Stimulated activated CD8-positive, alpha-beta memory T cell treated with anti-CD3 and anti-CD28 coated beads, Interleukin-15, amount 100 ng/mL, for 4 hours (primary cell): ENCODE measurements at places on chromosomes 2 and 18.

DNA sequence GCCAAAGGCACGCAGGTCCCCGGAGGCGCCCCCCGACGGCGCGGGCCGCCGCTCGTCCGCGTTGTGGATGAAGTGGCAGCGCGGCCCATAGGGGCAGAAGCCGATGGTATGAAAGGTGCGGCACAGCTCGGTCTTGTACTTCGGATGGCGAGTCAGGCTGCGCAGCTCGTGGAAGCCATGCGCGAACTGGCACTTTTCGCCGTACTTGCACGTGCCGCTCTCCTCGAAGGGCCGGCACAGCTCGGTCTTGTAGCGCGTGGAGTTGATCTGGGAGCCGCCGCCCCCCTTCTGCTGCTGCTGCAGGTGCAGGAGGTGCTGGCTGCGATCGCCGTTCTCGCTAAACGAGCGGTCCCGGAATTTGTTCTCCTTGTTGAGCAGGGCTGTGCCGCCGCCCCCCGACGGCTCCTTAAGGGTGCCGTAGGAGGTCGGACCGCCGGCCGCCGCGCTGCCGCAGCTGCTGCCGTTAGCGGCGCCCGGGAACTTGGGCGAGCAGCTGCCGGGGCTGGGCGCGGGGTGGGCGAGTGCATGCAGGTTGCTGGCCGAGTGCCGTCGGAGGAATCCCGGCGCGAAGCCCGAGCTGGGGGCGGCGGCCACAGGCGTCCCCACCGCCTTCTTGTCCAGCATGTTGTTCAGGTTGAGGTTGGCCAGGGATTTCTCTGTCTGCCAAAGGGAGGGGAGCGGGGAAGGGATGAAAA lies 1.2 kb downstream of the ZFP36L2 start:
- peak; percentile 41 for DNase-seq

DNA sequence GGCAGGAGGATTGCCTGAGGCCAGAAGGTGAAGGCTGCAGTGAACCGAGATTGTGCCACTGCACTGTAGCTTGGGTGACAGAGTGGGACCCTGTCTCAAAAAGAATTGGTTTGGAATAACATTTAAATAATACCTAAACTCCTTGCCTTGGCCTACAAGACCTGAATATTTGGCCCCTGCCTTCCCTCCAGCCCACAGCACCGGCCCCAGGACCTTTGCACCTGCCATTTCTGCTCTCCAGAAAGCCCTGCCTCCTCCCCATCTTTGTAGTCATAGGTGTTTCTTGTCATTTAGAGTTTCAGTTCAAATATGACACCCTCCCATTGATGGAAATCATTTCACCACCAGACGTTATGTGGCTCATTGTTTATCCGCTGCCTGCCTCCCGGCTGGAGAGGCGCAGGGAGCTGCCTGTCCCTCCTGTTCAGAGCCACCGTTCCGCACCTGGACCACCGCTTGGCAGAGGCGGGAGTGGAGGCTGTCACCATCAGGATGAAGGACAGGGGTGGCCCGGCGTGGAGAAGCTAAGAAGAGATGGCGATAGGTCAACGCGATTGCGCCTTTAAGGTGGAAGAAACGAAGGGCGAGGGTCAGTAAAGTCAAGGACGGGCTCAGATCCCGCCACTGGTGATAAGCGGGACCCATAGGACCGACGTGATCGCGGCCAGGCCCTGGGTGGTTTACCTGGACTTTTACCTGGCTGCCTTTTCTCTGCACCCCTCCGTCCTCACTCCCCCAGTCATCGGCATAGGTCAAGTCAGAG lies 638 bp upstream of the LPIN1 start:
- DNase-seq, result no peak

DNA sequence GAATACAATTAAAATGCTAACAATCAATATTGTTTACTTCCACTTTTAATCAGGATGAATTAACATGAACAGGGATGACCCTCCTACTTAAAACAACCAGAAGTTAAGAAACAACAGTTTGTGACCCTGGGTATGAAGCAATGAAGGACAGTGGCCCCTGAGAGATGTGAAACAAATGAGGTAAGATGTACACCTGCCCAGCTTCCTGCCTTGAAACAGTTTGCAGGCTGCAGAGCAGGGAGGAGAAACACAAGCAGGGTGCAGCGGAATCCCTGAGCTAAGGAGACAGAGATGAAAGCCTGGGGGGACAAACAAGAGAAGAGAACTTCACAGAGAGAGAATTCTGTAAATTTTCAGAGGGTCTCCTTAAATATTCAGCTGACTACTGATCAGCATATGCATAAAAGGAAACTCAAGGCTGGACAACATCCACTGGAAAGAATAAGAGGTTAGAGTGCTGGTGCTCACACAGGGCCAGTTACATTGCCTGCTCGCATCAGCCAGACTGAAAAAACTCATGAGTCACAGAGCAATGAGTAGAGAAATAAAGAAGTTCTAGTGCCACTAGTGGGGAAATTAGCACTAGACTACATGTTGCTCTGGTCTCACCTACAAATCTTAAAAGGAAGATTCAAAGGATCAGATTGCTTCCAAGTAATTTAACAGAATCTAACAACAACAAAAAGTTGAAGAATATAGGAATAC lies 106.4 kb downstream of the PID1 start:
- DNase-seq, result no peak

DNA sequence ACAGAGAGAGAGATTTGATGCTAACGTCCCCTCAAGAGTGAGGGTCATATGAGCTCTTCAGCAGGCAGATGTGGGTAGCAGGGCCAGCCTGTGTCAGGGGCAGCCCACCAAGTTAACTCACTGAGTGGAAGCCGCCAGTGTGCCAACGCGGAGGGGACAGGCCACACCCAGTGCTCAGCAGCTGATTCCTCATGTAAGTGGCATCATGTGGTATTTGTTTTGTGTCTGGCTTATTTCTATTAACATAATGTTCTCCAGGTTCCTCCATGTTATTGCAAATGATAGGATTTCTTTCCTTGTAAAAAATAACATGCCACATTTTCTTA lies 4.0 kb downstream of the IMP4 start:
- no peak for DNase-seq

DNA sequence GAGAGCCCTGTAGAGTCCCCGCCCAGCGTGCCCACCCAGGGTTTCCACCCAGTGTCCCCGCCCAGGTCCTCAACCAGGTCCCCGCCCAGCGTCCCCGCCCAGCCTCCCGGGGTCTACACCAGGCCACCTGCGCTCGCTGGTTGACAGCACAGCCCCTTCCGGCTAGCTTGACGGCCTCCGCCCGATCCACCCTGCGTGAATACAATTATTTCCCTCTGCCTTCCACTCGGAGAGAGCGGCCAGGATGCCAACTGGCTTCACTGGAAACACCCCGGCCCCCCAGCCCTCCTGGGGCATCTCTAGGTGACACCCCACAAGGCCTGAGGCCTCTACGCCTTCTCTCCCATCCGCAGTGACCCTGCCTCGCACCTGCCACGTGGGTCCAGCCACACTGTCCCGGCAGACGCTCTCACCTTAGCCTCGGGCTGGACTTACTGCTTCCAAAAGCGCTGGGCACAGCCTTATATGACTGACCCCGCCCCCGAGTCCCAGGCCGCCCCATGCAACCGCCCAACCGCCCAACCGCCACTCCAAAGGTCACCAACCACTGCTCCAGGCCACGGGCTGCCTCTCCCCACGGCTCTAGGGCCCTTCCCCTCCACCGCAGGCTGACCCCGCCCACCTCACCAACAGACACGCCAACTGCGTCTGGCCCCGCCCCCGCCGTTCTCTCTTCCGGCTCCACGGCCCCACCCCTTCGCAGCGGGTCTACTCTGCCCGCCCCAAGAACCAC lies 188.1 kb downstream of the LAMA1 start:
- no peak for DNase-seq

GRCh38 chr18:28189400-28190239 lies 12.7 kb upstream of the CDH2 start:
- DNase-seq, result no peak

GRCh38 chr2:148052687-148053086 lies 31.8 kb downstream of the MBD5 start:
- DNase-seq, result no peak

- no peak for DNase-seq
These were observed 28.7 kb downstream of the NIFK start for GRCh38 chr2:121707920-121708361.

DNA sequence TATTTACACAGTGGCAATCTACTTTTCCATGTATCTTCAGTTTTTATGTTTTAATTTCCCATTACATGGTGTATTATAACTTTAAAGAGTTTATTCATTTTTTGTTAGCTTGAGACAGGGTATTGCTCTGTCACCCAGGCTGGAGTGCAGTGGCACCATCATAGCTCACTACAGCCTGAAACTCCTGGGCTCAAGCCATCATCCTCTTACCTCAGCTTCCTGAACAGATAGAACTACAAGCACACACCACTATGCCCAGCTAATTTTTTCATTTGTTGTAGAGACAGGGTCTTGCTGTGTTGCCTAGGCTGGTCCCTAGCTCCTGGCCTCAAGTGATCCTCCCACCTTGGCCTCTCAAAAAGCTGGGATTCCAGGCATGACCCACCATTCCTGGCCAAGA lies 66.8 kb downstream of the COA5 start:
- no peak for DNase-seq

- peak; percentile 29 for DNase-seq
These were observed 71.7 kb downstream of the NCAPH start for GRCh38 chr2:96407041-96407918.

DNA sequence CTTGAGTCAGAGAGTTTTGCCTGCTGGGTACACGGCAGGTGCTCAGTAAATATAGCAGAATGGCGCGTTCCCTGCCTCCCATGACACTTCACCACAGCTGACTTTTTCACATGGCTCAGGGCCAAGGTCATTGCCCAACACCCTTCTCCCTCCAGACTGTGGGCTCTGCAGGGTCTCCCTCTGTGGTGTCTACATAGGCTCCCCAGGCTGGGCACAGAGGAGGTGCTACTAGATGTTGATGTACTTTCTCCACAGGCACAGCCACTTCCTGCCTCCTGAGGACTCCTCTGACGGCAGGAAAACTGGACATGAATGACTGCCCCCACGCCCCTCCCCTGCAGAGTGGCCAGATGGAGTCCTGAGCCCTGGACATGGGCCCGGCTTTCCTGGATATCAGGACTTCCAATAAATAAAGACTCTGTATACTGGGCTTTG lies 4.2 kb downstream of the CHCHD5 start:
- no peak for DNase-seq

DNA sequence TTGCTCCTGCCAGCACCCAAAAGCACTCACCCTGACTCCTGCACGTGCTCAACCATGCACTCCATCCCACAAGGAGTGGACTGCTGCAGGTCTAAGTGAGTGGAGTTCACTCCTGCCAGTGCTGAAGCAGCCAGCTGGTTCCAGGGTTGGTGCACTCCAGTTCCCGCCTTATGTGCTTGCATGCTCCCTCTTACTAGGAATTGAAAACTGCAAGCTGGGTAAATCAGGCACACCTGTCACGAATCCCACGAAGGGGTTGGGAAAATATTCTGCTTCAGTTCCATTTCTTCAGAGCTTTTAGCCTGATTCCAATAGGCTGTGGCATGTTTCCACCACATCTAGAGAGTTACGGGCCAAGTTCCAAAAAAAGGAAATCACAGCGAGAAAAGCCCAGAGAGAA lies 1365.5 kb upstream of the CHAC2 start:
- DNase-seq, result no peak

DNA sequence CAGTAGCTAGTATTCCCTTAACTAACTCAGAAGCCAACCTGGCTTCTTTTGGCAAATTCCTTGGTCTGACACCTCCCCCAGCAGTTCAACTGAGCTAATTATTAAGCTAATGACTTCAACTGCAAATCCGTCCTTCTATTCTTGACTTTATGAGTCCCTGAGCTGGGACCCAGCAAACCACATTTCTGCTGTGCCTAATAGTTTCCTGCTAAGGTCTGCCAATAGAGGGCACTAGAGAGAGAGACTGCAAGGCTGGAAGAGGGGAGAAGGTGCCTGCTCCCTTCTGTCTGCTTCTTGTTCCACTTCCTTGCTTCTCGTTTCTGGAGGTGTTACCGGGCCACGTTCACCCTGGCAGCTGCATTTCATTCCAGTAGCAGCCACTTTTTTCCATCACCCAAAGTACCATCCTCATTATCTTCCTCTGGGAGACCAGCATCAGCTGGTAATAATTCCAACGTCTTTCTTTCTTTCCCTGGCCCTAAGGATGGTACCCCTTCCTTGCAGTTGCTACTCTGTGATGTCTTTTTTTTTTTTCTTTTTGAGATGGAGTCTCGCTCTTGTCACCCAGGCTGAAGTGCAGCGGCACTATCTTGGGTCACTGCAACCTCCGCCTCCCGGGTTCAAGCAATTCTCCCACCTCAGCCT lies 352.0 kb downstream of the TNS1 start:
- DNase-seq, result no peak
